ENCODE measurements at places on chromosomes 5 and 9.

DNA sequence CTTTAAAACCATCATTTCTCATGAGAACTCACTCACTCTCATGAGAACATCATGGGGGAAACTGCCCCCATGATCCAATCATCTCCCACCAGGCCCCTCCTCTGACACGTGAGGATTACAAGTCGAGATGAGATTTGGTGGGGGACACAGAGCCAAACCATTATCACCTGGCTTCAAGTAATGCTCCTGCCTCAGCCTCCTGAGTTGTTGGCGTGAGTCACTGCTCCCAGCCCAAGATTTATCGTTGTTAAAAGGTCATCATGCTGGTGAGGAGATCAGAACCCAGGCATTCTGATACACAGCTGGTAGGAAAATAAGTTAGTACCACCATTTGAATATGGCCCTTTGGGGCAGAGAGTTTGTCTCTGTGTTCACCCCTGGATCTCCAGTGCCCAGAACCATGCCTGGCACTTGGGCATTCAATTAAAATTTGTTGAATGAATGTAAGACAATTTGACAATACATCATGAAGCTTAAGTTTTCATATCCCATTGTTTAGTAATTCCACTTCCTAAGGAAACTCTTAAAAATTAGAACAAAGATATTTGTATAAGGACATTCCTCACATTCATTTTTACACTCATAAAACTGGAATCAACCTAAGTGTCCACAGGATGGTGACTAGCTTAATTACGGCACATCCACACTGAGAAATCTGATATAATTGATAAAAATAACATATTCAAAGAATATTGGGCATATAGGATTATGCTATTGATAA lies 58.0 kb upstream of the COL15A1 start:
- no peak for DNase-seq

- no peak for DNase-seq
These were observed 793 bp upstream of the PKD2L2 start for GRCh38 chr5:137888466-137888862.

- DNase-seq: no peak
These were observed 97.0 kb upstream of the TARS1 start for GRCh38 chr5:33343676-33344327.

DNA sequence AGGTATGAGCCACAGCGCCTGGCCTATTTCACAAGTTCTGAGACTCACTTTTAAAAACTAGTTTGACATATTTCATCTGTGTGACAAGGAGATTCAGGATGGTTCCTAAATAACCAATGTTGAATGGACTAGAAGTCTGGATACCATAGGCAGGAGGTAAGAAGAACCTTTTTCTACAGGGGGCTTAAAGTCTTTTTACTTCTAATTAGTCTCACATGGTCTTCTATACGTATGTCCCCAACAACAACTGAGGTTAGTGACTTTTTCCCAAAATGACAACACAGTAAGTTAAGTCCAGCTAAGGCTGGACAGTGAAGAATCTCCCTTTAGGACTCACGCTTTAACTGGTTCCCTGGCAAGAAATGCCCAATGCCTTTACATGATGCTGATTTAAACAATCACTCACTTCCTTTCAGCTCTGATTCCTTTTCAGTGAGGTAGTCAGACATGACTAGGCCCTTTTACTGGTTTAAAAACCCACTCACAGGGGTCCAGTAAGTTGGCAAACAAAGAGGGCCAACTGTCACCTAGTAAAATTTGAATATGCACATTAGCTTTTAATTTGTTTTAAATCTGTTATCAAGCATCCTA lies 12.1 kb upstream of the HAUS6 start:
- DNase-seq: no peak

DNA sequence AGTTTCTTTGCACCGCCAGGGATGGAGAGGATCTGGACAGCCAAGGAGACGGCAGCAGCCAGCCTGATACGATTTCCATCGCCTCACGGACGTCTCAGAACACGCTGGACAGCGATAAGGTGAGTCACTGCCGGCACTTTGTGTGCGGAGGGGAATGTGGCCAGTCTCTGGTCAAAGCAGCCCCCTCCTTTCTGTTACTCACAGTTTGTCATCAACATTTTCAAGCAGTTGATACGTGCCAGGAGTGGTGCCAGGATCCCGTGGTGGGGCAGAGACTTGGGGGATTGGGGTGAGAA lies 175.1 kb upstream of the OTULINL start:
- no peak for DNase-seq

DNA sequence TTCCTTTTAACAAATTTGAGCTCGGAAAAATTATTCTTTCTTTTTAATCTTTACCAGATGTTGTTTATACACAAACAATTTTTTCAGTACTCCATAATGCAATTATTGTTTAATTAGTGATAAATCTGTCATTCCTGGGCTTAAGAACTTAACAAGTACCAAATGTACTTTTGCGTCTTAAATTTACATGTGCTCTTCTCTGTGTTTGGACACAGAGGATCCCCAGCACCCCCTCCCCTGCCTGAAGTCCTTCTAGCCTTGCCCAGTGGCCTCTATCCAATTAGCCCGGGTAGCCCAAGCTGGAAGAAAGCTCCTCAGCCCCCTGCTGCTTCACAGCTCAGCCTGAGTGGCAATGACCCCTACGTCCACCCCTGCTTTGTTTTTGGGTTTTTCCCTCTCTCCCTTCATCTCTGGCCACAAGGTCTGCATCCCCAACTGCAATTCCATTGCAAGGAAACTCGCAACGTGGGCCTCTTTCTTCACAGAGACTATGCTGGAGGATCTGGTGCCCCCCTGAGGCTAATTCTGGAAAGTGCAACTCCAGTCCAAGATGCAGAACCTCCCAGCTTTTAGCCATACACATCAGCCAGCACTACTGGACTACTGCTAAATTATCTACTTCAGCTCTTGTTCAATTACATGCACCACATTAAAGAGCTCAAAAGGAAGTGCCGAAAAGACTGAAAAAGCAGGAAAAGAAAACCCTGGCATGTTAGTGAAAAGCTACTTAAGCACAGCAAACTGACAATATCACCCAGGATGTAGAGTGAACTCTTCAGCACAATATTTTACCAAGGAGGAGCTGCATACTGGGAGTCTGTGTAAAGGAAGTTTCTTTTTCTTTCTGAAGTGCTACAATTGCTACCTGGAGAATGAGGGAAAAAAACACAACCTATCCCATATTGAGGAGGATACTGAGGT lies 186.2 kb downstream of the FANCC start:
- peak; percentile 3 for DNase-seq

Measured in stimulated activated CD4-positive, alpha-beta T cell treated with anti-CD3 and anti-CD28 coated beads, Interleukin-12 subunit alpha, Interleukin-12 subunit beta, amount 100 ng/mL, for 24 hours (primary cell).